Activated CD4-positive, alpha-beta T cell treated with anti-CD3 and anti-CD28 coated beads, Interleukin-2, amount 50 U/mL, for 24 hours (primary cell): ENCODE measurements at places on chromosomes 12 and 14.

- DNase-seq = no peak
These were observed 10.6 kb downstream of the MYO1H start for GRCh38 chr12:109358154-109358869.

- no peak for DNase-seq
These were observed 304.3 kb upstream of the PRICKLE1 start for GRCh38 chr12:42893803-42894202.

DNA sequence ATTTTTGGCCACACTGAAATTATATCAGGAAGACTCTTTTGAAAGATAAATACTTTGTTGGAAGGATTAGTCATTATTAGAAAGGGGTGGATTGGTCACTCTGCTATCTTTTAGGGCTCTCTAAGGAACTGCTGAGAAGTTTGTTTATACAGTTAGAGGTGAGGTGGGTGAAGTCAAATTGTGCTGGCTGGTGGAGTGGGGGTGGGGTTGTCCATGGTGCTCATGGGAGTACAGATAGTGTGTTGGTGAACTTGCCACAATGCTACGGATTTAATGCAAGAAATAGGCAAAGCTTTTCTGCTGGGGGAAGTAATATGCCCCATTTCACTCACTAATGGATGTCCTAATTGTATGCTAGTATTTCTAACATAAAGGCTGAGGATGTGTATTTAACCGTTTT is 35.8 kb downstream of the SUSD6 start:
- no peak for DNase-seq

DNA sequence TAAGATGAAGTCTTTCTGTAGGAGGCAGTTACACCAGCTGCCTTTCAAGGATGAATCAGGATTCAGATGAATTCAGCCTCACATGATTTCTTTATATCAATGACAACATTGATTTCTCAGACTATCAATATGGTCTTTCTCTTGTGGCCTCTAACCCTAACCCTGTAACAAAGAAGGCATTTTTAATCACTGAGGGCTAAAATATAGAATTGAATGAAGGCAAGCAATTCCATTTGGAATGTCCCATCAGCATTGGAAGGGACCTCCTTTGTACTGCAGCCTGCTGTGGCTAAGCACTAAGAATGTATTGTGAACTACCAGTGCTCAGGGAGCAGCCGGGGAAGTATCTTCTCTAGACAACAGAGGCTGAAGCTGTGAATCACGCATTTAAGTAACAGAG is 90.6 kb upstream of the FRMD6 start:
- DNase-seq = no peak

GRCh38 chr12:49895773-49896172 is 7.9 kb downstream of the FAIM2 start:
- no peak for DNase-seq

- DNase-seq = no peak
These were observed 850.8 kb downstream of the TMTC2 start for GRCh38 chr12:83537428-83538053.

- no peak for DNase-seq
These were observed 36.6 kb downstream of the PARP11 start for GRCh38 chr12:3836641-3837040.

DNA sequence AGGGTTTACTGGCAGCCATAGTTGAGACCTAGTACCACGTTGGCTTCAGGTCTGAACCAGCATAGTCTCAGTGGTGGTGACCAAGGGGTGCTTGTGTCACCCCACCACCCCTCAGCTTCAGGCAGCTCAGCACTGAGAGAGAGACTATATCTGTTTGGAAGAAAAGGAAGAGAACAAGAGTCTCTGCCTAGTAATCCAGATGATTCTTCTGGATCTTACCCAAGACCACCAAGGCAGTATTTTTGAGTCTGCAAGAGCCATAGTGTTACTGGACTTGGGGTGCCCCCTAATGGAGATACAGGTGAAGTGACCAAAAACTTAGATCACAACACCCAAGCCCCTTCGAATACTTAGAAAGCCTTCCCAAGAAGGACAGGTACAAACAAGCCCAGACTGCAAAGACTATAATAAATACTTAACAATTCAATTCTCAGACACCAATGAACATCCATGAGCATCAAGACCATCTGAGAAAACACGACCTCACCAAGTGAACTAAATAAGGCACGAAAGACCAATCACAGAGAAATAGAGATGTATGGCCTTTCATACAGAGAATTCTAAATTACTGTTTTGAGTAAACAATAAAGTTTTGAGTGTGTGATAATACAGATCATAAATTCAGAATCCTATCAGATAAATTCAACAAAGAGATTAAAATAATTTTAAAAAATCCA is 107.0 kb downstream of the HELB start:
- DNase-seq = peak; percentile 24

DNA sequence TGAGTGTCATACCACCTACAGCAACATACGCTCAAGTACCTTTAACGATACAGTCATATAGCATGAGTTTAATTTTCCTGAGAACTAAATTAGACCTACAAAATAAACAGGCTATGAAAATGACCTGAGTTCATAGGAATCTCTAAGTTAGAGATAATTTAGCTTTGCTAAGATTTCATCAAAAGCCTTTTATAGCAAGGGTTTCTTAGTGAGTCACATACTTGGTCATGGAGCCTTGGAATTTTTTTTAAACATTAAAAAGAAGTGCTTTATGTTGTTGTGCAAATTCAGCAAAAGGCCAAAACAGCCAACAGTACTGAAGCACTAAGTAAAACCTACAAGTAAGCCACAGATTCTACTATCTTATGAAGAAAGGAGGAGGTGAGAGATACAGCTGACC is 93.6 kb upstream of the FERMT2 start:
- no peak for DNase-seq

DNA sequence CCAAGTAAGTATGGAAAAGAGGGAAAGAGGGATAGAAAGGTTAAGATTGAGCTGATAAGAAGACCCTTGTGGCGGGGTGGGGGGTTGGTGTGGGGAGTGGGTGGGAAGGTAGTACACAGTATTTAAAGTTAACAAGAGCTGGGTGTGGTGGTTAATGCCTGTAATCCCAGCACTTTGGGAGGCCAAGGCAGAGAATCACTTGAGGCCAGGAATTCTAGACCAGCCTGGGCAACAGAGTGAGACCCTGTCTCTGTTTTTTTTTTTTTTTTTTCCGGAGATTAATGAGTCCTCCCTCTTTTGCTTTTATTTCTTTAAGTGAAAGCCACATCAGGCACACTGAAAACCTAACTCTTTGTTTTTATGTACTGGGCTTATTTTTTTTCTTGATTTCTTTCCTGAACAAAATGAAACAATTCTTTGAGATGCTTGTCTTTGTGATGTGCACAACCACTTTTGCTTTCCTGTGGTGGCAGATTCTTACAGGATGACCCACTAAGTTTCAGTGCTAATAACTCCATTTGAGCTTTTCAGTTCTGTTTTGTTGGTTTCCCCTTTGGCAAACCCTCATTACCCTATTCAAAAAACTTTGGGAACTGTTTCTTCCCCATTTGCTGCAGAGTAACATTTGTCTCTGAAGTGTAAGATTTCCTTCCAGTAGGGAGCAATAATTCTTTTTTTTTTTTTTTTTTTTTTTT is 54.8 kb downstream of the WNK1 start:
- no peak for DNase-seq

DNA sequence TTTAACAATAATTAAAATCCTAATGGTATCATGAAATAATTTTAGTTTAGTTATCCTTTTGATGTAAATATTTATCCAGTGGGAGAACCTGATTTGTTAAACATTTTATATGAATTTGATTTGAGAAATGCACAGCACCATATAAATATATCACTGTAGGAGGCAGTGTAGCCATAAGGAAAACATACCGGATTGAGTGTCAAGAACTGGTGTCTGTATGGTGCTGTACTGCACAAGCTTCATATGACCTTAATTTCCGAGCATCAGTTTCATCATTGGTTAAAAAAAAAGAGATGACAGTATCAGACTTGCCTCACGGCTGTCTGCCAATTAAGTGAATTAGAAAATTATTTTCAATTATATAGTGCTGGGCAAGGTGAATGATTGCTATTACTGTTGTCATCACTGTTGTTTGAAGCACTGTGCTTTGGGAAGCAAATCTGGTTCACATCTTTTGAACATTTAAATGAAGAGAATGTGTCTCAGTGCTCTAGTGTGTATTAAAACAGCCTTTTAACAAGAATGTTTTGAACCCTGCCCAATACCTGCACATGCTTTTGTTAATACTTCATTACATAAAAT is 72.1 kb downstream of the TMTC2 start:
- no peak for DNase-seq

DNA sequence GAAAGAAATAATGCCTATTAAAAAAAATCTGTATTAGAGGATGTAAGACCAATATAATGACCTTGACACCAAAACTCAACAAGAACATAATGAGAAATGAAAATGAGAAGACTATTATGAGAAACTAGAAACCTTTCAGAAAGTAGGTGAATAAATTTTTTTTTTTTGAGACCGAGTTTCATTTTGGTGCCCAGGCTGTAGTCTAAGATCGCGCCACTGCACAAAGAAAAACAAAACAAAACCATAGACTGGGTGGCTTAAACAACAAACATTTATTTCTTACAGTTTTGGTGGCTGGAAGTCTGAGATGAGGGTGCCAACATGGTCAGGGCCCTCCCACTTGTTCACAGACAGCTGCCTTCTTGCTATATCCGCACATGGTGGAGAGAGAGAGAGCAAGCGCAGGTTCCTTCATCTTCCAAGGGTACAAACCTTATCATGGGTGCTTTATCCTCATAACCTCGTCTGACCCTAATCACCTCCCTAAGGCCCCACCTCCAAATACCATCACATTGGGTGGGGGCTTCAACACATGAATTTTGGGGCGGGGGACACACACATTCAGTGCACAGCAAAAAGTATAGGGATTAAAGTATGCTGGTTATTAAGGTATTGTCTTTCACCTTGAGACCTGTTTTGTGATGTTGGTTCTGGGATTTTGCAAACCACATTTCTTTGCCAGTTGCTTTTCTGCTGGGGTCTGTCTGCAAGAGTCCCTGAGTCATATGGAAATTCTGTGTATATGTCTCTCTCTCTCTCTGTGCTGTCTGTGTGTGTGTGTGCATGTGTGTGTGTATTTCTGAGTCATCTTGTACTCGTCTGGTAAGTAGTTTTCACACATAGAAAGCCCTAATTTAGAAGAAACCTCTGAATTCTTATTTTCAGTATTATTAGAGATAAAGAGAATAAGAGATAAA is 26.2 kb downstream of the ZCRB1 start:
- DNase-seq = peak; percentile 69

DNA sequence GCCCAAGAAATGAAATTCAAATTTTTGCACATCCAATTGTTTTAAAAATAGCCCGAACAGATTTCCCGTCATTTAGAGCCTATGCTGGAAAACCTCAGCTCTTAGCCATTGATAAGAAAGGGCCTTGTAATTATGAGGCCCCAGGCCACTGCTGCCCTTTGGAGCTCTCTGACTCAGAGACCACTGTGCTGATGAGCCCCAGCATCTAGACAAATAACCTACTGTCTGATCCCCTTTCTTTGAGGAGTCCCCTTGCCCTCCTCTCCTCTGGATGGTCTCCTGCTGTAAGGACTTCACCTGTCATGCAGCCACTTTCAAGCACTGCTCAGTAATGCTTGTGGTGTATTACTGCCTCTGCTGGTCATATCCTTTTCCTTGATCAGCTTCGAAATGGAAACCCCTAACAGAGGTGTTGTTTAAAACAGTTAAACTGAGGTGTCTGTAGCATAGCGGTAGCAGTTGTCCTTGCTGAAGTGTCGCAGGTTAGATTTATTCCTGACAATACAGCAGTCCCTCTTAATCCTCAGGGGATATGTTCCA is 159.9 kb upstream of the SRRM4 start:
- no peak for DNase-seq

DNA sequence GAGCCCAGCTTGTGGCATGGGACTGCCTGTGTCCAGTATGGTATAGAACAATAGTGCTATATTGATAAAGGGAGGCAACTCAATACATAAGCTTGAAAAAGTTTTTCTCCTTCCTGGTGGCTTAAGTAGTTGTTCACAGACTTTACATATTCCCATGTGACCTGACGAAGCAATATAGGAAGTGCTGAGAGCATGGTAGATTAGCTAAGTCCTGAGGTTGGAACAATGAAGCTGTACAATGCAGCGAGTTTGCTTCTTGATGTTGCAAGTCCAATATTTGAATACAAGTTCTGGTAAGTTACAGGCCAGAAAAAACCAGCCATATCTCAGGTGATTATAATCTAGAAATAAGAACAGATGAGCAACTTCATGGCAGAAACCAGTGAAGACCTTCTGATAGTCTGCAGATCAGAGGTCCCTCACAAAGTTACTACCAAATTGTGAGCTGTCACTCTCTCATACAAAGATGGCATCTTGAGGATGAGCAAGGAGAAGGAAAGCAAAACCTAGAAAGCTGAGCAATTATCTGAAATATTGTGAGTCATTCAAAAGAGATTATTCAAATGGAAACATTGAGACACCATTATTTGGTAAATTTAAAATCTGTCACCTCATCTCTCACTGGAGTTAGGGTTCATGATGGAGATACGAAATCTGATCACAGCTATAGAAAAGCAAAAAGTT is 72.9 kb upstream of the BTG1 start:
- no peak for DNase-seq

GRCh38 chr12:69969011-69969410 is 144.0 kb downstream of the MYRFL start:
- DNase-seq = no peak

DNA sequence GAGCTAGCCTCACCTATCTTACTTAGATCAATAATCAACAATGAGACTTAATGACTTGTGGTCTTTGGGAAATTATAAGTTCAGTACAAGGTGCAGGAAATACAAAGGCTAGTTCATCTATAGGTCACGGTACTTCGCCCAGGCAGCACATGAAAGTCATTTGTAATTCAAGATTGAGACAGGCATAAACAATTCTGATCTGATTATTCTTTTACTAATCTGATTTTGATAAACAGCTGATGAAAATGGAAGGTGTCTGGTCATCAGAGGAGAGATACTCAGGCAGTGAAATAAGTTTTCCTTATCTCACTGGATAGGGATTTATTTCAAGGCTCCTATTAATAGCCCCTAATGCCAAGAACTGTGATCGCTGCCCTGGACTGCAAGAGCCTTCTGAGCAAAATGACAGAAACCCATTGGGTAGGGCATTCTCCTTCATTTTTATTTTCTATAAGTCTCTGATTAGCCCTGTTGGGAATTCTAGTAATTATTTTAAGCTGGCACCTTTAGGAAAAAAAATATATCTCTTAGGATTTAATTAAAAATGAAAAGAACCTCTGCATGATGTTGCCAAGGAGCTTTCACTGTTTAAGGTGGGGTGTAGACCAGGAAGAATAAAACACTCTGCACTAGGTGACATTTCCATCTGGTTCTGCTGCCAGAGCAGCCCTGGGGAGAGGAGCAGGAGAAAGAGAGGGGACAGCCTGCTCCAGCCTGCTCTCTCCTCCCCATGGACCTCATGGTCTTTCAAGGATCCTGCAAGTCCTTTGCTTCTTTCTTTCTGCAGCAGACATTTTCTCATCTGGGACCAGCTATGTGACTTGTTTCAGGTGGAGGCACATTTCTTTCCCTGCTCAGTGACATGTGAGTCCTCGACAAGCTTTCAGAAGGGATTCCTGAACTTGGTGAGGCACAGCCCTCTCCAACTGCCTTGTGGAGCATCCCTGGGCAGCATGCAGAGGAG is 44.8 kb downstream of the SSPN start:
- DNase-seq = no peak

- DNase-seq = no peak
These were observed 52.3 kb downstream of the IRAK3 start for GRCh38 chr12:66241061-66242043.
